ENCODE measurements at places on chromosomes 1 and 21.

DNA sequence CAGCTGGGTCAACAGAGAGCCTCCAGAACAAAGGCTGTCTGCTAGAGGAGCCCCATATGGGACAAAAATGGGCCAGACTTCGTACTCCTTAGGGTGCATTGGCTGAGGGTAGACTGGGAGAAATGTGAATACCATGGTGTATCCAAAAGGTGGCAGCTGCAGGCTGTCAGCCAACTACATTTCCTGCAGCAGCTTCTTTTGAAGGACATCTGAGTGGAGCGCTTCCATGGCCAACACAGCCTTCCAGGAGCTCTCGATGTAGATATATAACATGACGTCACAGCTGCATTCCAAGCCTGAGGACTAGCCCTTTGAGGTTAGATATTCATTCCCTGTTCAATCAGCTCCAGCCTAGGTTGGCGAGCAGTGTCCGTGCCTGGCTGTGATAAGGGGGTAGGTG is 107.7 kb downstream of the MAB21L3 start:
- DNase-seq = no peak

DNA sequence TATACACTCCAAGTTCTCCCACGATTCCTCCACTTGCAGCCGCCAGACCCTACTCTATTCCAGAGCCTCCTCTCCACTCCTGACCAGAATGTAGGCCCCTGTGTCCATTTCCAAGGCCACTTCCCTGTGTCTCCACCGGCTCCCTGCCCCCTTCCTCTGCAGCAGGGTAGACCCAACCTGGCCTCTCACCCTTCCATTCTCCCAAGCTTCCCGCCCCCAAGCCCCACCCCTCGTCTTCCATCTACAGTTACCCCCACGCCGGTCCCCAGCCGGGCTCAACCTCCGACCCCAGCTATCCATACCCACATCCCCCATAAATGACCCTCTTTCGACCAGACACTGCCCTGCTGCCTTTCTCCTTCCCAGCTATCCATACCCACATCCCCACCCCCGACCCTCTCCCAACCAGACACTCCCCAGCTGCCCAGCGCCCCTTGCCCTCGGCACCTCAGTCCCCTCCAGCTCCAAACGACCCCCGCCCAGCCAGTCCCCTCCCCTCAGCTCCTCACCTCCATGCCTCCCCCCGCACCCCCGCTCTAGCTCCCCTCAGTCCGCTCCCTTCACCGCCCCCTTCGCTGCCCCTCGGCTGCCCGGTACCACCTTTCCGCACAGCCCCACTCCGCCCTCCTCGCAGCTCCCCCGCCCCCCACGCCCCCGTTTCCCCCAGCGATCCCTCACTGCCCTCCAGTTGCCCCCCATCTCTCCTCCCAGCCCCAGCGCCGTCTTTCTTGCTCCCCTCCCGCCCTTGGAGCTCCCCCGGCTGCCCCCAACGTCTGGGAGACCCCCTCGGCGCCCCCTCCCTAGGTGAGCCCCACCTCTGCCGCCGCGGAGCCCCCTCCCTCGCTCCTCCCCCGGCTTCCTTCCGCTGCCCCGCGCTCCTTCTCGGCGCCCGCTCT is 670 bp downstream of the RAB3B start:
- DNase-seq = no peak

DNA sequence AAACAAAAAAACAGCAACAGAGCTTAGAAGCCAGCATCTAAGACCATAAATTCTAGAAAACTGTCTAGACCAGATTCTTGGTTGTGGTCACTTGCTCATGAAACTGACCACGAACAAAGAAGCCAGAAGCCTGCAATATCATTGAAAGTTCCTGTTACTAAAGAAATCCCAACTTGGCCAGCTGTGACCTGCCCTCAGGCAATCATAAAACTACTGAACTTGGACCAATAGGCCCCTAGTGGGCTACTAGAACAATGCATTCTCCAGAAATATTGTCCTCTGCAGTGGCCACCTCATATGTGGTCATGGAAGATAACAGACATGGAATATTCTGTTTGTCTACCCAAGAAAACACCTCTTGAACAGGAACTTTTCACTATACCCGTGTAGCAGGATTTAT is 87.7 kb downstream of the SPATA17 start:
- DNase-seq = no peak

GRCh38 chr1:54219688-54220003 is 19.7 kb downstream of the MRPL37 start:
- no peak for DNase-seq

- DNase-seq = no peak
Measured at GRCh38 chr1:22412932-22413727, 38.5 kb upstream of the ZBTB40 start.

DNA sequence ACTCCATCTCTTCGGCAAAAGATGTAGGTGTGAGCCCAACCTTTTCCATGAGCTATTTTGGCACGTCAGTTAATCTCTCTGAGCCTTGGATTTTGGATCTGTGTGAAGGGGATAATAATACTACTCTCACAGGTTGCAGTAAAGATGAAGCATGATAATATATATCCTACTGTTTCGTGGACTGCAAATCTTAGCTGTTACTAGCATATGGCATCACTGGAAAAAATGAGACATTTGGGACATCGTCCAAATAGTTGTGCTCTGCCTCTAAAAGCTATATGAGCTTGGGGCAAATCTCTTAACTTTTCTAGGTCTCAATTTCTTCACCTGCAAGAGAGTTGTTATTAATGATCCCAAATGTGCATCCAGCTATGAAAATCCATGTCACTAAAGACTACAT is 147.4 kb upstream of the ZRANB2 start:
- DNase-seq = no peak

DNA sequence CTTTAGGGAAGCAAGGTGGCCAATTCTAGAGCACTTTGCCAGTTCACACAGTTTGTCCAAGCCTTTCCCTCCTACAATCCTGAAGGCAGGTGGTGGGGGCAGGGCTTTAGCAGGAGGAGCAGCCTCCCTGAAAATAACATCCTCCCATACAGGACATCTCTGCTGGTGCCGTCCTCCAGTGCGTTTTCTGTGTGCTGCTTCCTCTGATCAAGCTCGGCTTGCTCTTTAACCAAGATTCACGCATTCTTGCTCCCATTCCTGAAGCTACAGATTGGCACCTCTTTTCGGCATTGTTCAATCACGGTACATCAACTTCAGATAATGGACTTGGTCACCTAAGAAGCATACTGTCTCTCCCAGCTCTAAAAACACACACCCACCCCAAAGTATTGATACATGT is 7.5 kb upstream of the DPT start:
- DNase-seq = no peak

GRCh38 chr1:2970311-2971071 is 50.8 kb upstream of the ACTRT2 start:
- no peak for DNase-seq

- DNase-seq = no peak
Measured at GRCh38 chr1:180353945-180354344, 123.9 kb downstream of the LHX4 start.

GRCh38 chr1:160747717-160748116 is 8.7 kb downstream of the SLAMF7 start:
- no peak for DNase-seq

GRCh38 chr1:203081465-203082230 is 4.2 kb downstream of the MYOG start:
- DNase-seq = no peak

DNA sequence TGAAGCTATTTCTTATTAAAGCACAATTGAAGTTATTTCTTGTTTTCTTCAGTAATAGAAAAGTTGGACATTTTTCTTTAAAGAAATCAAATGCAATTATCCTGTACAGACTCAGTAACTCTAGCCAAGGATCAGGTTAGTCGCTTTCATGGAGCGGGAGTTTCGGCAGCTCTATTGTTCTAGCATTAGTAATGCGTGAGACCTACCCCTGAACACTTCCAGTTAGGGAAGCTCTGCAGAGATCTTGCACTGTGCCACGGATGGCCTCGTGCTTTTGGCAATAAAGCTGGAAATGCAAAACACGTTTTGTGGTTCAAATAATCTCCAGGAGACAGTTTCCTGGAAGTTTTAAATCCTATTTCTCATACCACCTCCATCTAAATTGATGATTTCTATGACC is 488.4 kb downstream of the SETD4 start:
- no peak for DNase-seq

GRCh38 chr1:245129319-245130240 is 25.2 kb upstream of the KIF26B start:
- no peak for DNase-seq

DNA sequence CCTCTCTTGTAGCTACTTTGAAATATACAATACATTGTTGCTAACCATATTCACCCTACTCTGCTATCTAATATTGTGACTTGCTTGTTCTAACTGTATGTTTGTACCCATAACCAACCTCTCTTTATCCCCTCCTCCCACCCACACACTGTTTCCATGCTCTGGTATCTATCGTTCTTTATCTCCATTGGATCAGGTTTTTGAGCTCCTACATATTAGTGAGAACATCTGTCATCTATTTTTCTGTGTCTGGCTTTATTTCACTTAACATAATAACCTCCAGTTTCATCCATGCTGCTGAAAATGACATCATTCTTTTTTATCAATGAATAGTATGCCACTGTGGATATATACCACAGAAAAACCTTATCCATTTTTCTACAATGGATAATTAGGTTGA is 1230.1 kb downstream of the PLA2G4A start:
- DNase-seq = no peak

Measured in cerebellar nuclear complex (tissue), 1 donor.